Activated CD4-positive, alpha-beta T cell treated with anti-CD3 and anti-CD28 coated beads, Interleukin-2, amount 10 ng/mL, durations not matched to agents 7 days and 5 days (primary cell): ENCODE measurements at places on chromosomes 7 and 10.

- no peak for DNase-seq
Observed at GRCh38 chr7:30584965-30585364, 9.7 kb upstream of the GARS1 start.

DNA sequence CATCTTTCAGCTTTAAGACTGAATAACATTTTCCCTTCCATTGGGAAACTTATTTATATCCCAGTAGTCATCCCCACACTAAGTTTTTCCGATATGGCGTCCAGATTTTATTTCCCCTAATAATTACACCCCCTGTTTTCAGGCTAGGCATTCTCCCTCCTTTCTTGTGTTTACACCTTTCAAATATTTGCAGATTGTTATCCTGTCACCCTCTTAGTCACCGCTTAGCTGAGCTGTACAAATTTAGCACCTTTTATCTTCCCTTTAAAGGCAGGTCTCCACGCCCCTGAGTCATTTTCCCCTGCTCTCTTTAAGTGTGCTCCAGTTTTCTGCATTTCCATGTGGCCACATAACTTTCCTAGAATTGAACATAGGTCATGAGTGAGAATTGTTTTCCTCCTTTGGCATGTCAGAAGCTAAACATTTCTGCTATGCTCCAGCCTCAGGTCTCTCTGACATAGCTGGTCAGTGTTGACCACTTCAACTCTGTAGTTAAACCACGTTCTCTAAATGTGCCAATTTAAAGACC, 47.4 kb downstream of the LRRC4 start:
- no peak for DNase-seq

GRCh38 chr10:129756912-129757901, 206.9 kb downstream of the EBF3 start:
- peak; percentile 10 for DNase-seq

GRCh38 chr7:45160417-45160881, 2.9 kb downstream of the RAMP3 start:
- DNase-seq = no peak

GRCh38 chr10:60990663-60991062, 46.7 kb upstream of the RHOBTB1 start:
- DNase-seq = no peak

- no peak for DNase-seq
Observed at GRCh38 chr7:106329971-106330733, 45.4 kb upstream of the NAMPT start.

DNA sequence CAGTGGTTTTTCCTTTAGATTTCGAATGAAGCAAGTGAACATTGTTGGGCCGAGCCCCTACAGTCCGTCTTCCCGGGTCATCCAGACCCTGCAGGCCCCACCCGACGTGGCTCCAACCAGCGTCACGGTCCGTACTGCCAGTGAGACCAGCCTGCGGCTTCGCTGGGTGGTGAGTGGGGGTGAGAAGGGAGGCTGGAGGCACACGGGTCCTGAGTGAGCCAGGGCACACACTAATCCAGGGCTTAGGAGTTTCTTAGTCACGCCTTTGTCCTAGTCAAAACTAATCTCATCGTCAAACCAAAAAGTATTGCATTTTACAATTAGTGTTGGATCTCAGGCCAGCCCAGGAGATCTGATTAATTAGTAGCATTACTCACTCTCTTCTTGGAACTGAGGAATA, 568.8 kb upstream of the FOXK1 start:
- no peak for DNase-seq

- DNase-seq = peak; percentile 22
Observed at GRCh38 chr7:100539436-100540006, 518 bp downstream of the AGFG2 start.

DNA sequence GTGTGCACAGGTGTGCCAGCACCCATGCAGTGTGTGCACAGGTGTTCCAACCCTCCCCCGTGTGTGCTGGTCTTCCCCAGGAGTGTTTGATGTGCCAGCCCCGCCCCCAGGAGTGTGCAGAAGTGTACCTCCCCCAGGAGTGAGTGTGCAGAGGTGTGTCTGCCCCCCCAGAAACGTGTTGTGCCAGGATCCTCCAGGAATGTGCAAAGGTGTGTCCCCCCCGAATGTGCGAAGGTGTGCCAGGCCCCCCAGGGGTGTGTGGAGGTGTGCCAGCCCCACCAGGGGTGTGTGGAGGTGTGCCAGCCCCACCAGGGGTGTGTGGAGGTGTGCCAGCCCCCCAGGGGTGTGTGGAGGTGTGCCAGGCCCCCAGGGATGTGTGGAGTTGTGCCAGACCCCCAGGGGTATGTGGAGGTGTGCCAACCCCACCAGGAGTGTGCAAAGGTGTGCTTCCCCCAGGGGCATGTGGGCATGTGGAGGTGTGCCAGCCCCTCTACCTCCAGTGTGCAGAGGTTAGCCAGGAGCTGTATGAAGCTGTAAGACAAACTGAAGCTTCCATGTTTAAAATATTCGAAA, 33.2 kb downstream of the CHST15 start:
- no peak for DNase-seq

GRCh38 chr7:13198727-13199126, 511.3 kb downstream of the ARL4A start:
- no peak for DNase-seq

- no peak for DNase-seq
Observed at GRCh38 chr10:27948186-27948585, 50.7 kb downstream of the ODAD2 start.

DNA sequence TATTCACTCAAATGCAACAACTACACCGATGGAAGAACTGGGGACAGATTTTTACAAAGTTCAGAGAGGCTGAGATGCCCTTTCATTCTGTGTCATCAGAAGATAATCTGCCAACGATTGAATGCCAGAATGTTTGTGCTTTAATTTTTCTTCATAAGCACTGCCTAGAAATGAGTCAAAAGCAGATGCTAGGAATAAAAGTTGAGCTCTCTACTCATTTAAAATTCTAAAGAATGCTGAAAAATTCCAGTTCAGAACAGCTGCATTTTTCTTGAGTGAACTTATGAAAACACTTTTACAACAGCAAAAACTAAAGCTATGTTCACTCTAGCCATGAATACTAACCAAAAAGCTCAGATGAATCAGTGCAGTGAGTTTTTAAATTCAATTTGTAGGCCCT, 22.3 kb upstream of the FAM133B start:
- DNase-seq = no peak

GRCh38 chr7:16463949-16464715, 1.4 kb downstream of the SOSTDC1 start:
- no peak for DNase-seq

DNA sequence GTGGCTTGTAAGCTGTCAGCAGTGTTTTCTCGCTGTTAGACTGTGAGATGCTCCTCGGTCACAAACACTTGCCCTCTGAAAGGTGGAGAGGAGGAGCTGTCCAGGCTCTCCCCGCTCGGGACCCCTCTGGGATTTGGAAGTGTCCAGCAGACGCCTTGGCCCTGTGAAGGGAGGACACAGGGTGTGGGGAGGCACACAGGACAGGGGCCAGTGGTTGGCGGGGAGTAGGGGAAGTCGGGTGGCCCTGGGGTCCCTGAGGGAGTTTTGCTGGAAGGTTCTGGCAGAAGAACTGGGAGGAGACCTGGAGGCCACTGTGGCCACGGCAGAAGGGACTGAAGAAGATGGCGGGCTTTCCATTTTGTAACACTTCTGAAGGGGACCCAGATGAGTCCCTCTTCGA, 47.2 kb upstream of the DPYSL4 start:
- DNase-seq = no peak

DNA sequence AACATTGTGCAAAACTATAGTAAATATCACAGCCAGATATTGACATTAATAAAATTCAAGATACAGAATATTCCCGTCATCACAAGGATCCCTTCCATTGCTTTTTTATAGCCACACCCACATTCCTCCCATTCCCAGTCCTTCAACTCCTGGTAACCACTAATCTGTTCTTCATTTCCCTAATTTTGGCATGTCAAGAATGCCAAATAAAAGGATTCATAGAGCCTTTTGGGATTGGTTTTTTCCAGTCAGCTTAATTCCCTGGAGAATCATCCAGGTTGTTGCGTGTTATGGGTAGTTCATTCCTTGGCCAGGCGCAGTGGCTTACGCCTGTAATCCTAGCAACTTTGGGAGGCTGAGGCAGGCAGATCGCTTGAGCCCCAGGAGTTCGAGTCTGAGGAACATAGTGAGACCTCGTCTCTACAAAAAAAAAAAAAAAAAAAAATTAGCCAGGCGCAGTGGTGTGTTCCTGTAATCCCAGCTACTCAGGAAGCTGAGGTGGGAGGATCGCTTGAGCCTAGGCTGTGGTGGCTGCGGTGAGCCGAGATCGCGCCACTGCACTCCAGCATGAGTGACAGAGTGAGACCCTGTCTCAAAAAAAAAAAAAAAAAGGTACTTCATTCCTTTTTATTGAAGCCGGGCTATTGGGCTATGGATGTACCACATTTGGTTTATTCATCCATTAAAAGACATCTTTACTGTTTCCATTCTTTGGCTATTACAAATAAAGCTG, 2.7 kb downstream of the OGDH start:
- DNase-seq = peak; percentile 22

DNA sequence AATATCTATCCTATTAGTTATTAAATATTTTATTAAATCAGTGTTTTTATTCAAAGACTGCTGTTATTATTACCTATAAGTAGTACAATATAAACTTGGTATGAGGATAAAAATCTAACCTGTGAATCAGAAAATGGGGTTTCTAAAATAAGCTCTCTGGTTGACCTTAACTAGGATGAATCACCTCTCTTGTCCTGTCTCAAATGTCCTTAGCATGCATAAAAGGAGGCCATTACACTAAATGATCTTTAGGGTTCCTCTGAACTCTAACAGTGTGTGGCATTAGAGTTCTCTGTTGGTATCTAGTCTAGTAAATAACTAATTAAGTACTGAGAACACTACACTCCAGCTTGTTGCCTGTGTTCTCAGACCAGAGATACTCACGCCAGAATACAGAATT, 143.1 kb upstream of the LRRTM3 start:
- no peak for DNase-seq

GRCh38 chr10:131212763-131213325, 98.7 kb downstream of the TCERG1L start:
- no peak for DNase-seq

GRCh38 chr7:91993976-91994375, 53.3 kb downstream of the AKAP9 start:
- no peak for DNase-seq

GRCh38 chr10:81875467-81876252, 666 bp downstream of the NRG3 start:
- DNase-seq = no peak

GRCh38 chr10:97673736-97674525, 13.1 kb downstream of the AVPI1 start:
- DNase-seq = peak; percentile 17

GRCh38 chr10:81019029-81019890, 481.6 kb downstream of the SH2D4B start:
- peak; percentile 22 for DNase-seq

DNA sequence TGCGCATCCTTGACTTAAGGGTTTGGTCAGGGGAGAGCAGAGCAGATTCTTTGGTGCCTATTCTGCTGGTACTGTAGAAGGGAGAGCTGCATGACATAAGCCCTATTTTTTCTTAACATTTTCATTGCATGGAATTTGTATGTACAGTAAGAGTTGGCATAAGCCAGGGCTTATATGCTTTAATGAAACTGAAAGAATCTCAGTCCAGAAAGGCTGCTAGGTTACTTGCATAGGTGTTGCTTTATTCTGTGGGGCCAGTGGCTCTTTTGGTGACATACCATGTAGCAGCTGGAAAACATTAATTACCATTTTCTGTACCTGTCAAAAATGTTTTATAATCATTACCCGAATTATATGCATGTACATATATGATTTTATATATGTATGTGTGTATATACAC, 152.1 kb downstream of the LYZL1 start:
- DNase-seq = no peak

- no peak for DNase-seq
Observed at GRCh38 chr7:16071246-16071857, 350.0 kb downstream of the CRPPA start.

DNA sequence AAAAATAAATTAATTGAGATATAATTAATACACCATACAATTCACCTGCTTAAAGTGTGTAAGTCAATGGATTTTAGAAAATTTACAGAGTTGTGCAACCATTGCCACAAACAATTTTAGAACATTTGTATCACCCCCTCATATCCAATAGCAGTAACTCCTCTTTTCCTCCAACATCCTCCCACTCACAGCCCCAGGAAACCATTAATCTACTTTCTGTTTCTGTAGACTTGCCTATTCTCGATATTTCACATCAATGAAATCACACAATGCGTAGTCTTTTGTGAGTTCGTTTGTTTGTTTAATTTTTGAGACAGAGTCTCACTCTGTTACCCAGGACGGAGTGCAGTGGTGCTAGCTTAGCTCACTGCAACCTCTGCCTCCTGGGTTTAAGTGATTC, 13.7 kb upstream of the HERC4 start:
- no peak for DNase-seq

DNA sequence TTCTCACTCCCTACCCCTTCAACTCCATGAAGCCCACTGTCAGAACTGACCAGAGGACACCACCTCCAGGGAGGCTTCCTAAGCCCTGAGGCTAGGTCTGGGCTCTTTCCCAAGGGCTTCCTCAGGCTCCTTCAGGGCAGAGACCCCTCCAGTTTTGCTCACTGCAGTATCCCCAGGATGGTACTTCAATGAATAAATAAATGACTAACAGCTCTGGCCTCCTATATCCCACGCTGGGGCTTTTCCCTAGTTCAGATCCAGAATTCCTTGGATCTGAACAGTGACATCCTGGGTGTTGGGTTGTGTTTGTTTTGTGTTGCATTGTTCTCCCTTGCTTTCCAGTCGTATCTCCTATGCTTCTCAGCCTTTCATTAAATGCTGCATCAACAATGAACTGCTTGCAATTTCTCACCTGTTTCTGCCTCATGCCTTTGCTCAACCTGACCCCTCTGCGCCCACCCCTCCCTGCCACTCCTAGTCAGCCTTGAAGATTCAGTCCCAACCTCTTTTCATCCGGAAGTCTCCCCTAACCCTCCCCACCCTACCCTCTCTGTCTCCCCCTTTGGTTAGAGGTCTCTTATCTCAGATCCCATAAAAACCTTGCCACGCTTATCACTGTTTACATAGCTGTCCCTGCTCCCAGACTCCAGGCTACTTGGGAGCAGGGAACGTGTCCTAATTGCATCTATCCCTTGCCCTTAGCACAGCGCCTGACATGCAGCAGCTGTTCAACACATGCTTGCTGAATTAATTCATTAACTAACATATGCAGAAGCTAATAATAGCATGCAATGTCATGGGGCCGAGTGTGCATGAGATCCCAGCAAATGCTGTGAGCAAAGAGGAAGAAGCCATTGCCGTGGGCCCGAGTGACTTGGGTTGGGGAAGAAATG, 41.7 kb downstream of the PPP1R3C start:
- DNase-seq = no peak

DNA sequence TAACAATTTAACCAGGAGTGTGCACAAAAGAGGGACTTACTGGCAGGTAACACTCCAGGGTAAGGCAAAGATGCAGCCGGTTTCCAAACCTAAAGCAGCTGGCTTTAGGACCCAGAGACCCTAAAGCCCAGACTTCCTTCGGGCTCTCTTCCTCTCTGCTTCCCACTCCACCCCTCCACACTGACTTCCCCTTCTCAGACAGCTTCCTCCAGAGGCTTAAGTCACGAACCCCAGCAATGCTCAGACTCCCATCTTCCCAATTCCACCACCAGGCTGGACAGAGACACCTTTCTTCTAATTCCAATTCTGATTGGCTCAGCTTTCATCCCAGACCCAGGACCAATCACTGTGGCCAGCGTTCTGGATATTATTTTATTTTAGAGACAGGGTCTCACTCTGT, 24.8 kb downstream of the STYXL1 start:
- no peak for DNase-seq
